Activated CD4-positive, alpha-beta T cell treated with anti-CD3 and anti-CD28 coated beads, Interleukin-2, amount 50 U/mL, for 1 hour (primary cell): ENCODE measurements at places on chromosomes 5 and 9.

DNA sequence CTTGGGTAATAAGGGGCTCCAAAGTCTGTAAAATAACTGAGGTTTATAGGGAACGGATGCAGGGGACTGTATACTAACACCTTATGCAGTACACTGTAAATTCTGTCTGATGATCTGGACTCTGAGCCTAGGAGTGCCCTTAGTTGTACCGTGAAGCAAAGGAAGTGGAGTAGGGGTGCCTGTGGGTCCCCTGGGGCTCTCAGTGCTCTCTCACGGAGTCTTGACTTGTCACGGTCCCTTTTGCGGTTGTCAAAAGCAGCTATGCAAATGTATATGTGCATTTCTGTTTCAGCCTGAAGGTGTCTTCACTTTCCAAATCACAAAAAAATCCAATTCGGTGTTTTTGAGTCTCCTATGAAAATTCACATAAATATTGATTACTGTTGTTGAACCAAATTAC is 17.8 kb downstream of the DMRT1 start:
- no peak for DNase-seq

GRCh38 chr5:2738700-2739359 is 12.6 kb downstream of the IRX2 start:
- DNase-seq, result no peak

- no peak for DNase-seq
These were observed 110.9 kb upstream of the DMAC1 start for GRCh38 chr9:7910426-7911020.

GRCh38 chr5:28710360-28710759 is 1672.0 kb upstream of the CDH9 start:
- DNase-seq, result no peak

DNA sequence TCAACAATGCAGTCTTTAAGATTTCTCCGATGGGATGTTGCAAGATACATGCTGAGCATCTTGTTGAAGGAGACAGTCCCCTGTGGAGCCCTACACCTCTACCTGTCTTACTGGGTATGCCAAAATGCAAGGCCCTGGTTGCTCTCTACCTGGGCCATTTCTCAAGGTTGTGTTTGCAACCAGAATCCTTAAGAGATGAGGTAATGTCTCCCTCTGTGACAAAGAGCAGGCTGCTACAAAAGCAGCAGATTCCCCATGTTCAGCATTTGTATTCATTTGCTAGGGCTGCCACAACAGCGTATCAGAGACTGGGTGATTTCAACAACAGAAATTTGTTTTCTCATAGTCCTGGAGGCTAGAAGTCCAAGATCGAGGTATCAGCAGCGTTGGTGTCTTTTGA is 138.4 kb upstream of the RPS23 start:
- no peak for DNase-seq

DNA sequence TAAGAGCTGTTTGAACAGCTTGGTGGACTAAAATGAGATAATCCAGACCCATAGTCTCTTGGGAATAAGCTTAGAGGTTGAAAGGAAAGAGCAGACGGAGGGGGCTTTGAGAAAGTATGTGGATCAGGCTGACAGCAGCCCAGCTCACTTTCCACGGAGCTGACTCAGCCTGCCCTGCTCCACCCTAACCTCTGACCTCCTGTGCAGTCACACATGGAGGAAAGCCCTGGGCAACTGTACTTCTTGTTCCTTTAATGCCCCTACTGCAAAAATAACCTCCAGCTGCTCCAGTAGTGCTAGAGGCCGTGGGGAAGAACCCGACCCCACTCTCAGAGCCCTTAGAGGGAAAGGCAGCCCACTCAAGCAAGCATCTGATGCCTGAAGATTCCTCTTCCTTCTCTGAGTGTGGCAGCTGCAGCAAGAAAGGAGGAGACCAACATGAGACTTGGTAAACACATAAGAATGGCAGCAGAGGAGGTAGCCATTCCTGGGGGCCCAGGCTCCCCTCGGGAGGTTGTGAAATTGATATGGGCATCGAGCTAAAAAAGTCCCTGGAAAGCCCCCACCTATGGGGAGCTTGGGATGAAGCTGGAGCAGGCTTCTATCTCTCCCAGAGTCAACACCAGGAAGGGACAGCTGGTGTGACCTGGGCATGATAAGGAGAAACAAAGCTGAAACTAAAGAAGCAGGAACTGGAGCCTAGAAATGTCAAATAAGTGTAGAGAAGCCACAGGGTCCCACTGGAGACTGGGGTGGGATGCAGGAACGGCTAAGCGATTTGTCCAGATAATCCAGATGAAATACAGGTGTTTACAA is 204.3 kb downstream of the PIK3R1 start:
- DNase-seq, result no peak

- DNase-seq, result no peak
These were observed 29.3 kb downstream of the GOLGA2 start for GRCh38 chr9:128246471-128246870.

DNA sequence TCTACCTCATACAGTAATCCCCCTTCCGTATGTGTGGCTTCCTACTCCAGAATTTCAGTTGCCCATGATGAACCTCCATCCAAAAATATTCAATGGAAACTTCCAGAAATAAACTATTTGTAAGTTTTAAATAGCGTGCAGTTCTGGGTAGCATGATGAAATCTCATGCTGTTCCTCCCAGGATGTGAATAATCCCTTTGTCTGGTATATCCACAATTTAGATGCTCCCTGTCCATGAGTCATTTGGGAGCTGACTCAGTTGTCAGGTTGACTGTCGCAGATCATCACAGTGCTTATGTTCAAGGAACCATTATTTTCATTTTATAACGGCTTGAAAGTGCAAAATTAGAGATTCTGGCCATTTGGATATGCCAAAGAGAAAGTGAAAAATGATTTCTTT is 290.1 kb upstream of the CDH9 start:
- DNase-seq, result no peak

- no peak for DNase-seq
These were observed 204.8 kb upstream of the OTULINL start for GRCh38 chr5:14376789-14377188.

DNA sequence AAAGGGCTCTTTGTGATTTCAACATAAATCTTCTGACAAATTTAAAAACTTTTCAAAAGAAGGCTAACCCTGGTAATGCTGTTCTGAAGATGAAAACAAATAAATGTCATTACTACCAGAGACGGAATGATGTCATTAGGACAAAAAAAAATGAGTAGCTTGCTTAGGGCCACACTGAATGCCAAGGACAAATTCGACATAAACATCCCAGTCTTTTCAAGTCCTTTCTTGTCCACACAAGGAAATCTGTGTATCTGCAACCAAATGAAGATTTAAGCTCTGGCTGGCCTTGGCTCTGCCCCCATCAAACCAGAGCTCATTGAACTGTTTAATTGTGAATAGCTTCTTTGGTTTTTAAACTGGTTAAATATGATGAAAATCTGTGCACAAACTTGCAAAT is 592.7 kb downstream of the TLE1 start:
- DNase-seq, result no peak

- no peak for DNase-seq
These were observed 66.2 kb downstream of the MPDZ start for GRCh38 chr9:13213337-13213736.

GRCh38 chr9:106862821-106863720 is at the start of gene ZNF462:
TSS of gene ZNF462 (plus strand) at chr9:106863166. CDS start at chr9:106923384, 60,218 bp downstream.
- no peak for DNase-seq

DNA sequence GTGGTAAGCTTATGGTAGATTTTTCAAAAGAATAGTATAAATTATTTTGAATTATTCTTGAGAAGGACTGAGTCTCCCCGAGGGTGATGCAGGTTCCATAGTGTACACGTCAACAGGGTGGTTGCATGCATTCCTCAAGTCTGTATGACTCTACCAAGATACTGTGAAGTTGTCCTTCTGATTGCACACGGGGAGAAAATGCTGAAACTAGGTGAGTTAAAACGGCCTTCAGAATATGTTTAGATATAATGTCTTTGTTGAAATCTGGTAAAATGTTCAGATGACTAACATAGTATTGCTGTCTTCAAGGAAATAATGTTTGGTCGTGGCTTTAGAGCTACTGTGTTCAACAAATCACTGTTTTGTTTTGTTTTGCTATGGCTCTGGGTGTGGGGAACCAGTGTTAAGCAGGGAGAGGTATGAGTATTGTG is 22.4 kb upstream of the TNFAIP8 start:
- no peak for DNase-seq

DNA sequence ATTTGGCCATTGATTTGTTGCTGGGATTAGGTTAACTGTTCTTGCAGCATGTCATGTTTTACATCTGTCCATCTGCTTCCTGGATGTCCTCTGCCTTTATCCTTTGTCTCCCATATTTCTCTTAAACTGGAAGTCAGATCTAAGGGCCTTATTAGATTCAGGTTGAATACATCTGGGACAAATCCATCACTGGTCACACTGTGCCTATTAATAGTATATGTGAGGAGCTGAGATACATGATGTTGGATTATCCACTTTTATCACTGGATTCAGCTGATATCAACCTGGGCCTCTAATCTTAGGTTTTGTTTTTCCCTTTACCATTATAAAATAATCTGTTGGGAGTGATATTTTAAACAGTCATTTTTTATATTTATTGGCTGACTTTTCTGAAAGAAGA is 41.8 kb upstream of the ROPN1L start:
- DNase-seq, result no peak

DNA sequence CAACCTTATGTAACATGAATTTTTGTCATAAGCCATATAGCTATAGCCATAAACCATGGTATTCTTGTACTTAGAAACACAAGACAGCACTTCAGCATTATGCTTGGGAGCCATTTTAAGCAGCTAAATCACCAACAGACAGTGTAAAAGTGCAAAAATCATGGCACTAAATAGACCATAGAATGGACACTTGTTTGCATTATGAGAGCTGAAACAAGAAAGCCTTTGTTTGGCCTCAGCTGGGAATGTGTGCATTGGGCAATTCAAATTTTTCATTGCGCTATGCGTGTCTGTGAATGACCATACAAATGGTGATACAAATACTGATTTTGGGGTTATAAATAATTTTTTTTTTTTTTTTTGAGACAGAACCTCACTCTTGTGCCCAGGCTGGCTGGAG is 23.7 kb downstream of the KDM4C start:
- DNase-seq, result no peak

- DNase-seq, result no peak
These were observed 2126.3 kb upstream of the ACO1 start for GRCh38 chr9:30258094-30258493.

GRCh38 chr5:135343413-135343812 is 55.6 kb downstream of the MACROH2A1 start:
- no peak for DNase-seq

- no peak for DNase-seq
These were observed 44.7 kb upstream of the HMGCS1 start for GRCh38 chr5:43357878-43358281.

DNA sequence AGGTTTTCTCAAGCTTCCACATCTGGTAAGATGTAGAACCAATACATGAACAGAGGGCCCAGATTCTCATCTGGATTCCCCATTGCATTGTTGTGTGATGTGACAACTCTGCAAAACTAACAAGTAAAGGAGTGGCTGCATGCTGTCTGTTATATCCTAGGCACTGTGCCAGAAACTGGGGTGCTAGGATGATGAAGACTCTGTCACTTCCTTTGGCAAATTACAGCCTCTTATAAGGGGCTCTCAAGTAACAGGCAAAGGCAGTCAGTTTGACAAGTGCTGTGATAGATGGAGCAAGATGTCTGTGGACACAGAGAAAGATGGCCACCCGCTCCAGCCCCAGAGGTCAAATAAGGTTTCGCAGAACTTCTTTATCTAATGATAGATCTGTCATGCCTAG is 115.7 kb downstream of the PAPPA start:
- no peak for DNase-seq

GRCh38 chr5:149605998-149606724 is 24.9 kb downstream of the ARHGEF37 start:
- no peak for DNase-seq

- DNase-seq, result no peak
These were observed 951.9 kb upstream of the DMAC1 start for GRCh38 chr9:8751406-8751930.

DNA sequence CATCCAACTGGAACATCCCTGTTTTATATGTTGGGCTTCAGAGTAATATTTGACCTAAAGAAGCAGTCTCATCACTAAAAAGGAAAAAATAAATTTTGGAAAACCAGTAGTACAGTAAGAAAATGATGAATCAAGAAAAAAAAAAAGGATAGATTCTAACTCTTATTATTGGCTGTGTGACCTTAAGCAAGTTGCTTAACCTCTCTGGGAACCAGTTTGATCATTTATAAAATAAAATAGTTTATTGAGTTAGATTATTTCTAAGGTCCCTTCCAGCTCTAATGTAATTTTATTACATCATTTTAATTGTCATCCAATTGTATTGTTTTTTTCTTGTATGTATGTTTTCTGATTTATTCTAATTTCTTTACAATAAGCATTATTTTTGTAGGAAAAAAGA is 127.0 kb downstream of the PRELID2 start:
- no peak for DNase-seq

- DNase-seq, result no peak
These were observed 232.7 kb downstream of the RFK start for GRCh38 chr9:76161541-76161940.

- DNase-seq, result no peak
These were observed 65.7 kb upstream of the SELENOP start for GRCh38 chr5:42877431-42877830.

DNA sequence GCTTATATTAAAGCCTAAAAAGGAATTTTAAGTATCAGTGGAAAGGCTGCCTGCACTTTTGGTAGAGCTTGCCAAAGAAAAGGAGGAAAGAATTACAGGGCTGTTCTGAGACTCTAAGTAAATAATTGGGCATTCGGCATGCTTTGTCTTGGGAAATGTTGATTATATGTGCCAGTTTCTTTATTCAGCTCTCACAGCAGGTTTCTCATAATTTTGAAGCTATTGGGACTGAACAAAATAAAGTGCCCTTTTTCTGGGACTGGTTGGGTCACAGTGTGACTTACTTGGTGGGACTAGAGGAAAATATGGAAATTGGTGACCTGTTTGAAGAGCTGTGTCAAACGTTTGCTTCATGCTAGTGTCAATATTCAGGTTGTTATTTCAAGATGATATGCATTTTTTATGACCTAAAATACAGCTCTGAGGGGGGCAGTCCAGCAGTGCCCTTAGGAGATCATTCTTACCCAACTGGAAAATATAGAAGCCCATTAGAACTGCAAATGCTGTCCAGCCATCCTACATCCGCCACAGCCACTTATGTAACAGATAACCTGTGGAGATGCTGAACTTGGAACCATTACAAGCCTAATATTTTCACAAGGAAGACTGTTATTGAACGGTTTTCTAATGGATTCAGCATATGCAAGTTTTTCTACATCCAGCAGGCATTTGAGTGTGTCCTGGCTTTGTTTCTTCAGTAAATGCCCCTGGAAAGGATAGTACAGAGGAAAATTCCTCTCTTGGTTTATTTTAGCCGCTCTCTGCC is 122.4 kb downstream of the SNCAIP start:
- DNase-seq, result no peak

DNA sequence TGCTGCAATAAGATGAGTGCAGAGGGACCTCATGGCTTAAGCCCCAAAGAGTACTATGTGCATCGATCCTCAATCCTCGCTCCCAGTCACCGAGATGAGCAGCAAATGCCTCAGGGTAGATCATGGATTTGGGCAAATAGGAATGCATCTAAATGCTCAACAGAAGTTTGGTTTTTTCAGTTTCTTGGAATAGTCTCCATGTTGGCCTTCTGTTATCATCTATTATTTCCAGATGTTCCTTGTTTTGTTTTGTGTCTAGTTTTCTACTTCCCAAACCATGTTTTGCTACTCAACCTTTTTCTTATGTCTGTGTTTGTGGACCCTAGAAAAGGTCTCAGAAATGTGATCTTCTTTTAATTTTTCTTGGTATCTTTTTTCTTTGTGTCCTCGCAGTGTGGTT is 43.5 kb upstream of the RASGRF2 start:
- no peak for DNase-seq
